ENCODE measurements at places on chromosomes 16 and 17.
A peak's percentile ranks its signal among the peaks of the same experiment; 100 is the strongest.

GRCh38 chr17:19331134-19331533 lies 31.4 kb downstream of the B9D1 start:
- DNase-seq, result no peak

- DNase-seq, result no peak
Observed at GRCh38 chr16:50945171-50945570, 203.3 kb downstream of the CYLD start.

DNA sequence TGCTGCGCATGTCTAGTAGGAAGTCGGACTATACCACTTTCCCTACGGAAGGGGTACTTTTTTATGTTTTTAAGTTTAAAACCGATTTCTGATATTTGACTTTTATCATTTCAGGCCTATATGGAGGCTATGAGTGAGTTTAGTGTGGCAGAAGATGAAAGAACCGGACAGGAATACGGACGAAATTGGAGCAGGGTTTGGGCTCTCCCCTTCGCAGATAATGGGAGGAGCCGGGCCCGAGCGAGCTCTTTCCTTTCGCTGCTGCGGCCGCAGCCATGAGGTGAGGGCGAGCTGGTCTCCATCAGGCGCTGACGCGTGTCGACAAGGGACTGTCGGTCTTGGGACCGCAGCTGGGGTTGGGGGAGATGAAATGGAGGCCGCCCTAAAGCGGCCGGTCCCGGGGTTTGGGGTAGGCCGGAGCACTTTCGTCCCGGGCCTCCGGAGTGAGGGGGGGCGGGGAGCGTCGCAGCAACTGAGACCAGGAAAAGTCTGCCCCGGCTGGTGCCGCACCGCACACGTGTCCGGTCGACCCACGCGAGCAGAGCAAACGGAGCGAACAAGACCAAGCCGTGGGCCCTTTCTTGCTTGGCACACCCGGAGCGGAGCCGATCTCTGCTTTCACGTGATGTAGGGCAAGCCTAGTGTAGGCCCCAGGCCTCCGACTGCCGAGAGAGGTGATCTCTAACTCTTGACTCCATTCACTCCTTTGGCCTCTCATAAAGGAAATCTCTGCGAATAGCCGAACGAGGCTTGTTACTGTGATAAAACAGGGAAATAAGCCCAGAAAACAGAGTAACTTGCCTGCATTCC lies at the start of gene RPL19:
Gene RPL19, plus strand, starts transcription at position 214 of the 810 bp plus-strand sequence. Its CDS starts 62 bp downstream, at position 276.
- DNase-seq, result peak; percentile 60

DNA sequence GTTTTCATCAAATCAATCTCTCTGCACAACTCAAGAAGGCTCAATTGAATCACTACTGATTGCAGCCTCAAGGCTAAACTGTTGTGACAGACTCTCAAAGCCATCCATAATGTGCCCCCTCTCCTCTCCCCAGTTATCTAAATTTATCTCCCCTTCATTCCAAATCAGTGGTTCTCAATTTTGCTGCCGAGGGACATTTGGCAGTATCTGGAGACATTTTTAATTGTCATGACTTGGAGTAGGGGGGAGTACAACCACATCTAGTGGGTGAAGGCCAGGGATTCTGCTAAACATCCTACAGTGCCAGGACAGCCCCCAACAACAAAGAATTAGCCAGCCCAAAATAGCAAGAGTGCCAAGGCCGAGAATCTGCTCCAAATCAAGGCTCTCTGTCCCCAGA lies 9.1 kb downstream of the USP31 start:
- DNase-seq, result no peak

GRCh38 chr17:8311131-8311790 lies 1.2 kb downstream of the ARHGEF15 start:
- DNase-seq, result no peak

DNA sequence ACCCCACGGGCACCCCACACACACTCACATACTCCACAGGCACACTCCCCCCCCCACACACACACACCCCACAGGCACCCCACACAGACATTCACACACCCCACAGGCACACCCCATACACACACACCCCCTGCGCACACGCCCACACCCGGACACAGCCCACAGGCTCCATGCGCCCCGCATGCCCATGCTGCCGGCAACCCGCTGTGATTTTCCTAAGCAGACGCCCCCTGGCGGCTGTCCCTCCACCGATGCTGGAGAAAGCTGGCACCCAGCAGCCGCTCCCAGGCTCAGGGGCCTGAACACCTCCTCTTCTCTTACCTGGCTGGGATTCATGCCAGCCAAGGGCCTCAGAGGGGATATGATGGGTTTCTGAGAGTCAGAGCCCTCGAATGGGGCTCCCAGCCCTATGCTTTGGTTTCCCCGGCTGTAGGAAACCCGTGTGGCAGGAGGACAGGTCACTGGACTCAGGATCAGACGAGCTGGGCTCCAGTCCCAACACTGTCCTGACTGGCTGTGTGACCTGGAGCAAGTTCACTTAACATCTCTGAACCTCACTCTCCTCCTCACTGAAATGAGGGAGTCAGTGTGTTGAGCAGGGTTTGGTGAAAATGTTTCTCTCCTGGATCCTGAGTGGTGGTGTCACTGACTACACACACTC lies 19.6 kb upstream of the TNFRSF13B start:
- DNase-seq, result peak; percentile 56

DNA sequence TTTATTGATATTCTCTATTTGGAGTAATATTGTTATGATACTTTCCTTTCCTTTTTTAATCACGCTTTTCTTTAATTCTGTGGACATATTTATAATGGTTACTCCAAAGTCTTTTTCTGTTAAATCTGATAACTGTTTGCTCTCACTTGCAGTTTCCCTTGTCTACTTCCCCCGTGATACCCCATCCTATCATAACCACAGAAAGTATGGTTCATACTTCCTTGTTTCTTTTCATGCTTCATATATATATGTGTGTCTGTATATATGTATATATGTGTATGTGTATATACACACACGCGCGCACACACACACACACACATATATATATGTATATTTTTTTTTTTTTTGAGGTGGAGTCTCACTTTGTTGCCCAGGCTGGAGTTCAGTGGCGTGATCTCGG lies 23.5 kb downstream of the SPECC1 start:
- no peak for DNase-seq

GRCh38 chr16:52078716-52079655 lies 468.0 kb downstream of the TOX3 start:
- no peak for DNase-seq

DNA sequence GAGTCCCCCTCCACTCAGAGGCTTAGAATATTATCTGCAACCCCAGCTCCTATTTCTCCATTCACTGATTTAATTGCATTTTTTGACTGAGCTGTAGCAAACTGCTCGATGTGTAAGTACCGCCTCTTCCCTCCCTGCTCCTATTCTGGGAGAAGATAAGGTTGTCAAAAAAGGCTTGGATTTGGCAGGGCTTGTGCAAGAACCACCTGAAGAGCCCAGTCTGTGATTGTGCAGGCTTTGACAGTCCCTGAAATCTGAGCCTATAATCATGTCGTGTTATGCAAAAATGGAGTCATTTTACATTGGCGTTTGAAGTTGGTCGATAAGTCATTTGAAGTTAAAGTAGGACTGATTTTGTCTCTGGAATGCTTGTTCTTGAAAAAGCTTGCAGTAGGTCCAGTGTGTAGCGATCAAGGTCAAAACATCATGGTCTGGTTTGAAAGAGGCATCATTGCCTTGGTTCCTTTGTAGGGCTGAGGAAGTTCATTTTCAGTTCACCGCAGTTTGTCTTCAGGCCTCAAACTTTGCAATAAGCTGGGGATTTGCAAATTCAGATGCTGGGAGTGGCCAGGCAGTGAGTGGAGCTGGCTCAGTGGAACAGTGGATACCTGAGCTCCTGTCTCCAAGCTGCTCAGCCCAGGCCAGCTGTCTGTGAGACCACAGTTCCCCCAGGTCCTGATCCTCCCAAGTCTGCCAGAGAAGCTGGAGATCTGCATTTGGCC lies 68.8 kb downstream of the KATNIP start:
- DNase-seq, result no peak

- no peak for DNase-seq
Observed at GRCh38 chr17:77354670-77355455, 214.1 kb downstream of the SEC14L1 start.

- DNase-seq, result no peak
Observed at GRCh38 chr17:28973425-28973824, 22.1 kb upstream of the PHF12 start.

GRCh38 chr17:39755554-39756379 lies 18.0 kb downstream of the GRB7 start:
- DNase-seq, result no peak

DNA sequence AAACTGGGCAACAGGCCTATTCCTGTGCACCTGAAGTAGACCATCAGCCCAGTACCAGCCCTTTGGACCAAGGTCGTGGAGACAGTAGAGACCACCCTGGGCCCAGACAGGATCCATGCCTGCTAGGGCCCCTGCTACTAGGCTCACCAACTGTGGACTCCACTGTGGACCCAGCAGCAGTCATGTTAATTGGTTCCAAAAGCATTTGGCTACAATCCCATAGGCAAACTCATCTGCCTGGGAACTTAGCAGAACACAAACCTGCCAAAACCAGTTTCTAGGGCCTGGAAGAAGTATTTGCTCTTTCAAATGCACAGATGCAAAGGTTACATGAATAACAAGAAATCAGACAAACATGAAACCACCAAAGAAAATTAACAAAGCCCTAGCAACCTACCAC lies 53.1 kb downstream of the ACSM2A start:
- no peak for DNase-seq

Measured in stimulated activated CD8-positive, alpha-beta memory T cell treated with anti-CD3 and anti-CD28 coated beads, Interleukin-7, amount 100 ng/mL, for 48 hours (primary cell).